ENCODE measurements at places on chromosomes 2 and 18.

DNA sequence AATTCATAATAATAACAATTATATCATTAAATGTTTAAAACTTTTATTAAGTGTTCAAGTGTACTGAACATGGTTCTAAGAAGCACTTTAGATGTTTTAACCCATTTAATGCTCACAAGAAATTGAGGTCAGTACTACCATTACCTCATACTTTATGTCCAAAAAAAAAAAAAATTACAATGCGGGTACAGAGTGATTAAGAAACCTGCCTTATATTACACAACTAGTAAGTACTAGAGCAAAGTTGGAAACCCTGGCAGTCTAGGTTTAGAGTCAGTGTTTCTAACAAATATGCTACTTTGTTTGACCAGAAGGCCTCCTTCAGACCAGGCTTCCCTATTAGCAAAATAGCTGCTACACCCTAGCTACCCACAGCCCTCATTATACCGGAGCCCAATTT, 28.5 kb downstream of the PLEKHM3 start:
- no peak for DNase-seq

DNA sequence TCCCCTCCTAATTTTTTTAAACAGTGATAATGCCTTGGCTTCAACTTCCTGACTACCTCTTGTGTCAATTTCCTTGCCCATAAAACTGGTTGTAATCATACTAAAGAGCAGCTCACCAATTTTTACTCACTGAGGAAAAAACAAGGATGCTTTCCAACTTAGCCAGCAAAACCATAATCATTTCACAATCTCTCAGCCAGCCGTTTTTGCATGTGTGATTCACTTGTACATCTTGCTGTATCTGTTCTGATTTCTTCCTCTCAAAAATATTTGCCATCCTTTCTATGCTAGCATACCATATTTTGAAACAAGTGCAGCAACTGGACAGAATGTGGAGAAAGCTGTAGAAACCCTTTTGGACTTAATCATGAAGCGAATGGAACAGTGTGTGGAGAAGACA, 60.7 kb downstream of the RAB27B start:
- DNase-seq: no peak

GRCh38 chr2:209917154-209917771, 85.2 kb upstream of the RPE start:
- DNase-seq: no peak

DNA sequence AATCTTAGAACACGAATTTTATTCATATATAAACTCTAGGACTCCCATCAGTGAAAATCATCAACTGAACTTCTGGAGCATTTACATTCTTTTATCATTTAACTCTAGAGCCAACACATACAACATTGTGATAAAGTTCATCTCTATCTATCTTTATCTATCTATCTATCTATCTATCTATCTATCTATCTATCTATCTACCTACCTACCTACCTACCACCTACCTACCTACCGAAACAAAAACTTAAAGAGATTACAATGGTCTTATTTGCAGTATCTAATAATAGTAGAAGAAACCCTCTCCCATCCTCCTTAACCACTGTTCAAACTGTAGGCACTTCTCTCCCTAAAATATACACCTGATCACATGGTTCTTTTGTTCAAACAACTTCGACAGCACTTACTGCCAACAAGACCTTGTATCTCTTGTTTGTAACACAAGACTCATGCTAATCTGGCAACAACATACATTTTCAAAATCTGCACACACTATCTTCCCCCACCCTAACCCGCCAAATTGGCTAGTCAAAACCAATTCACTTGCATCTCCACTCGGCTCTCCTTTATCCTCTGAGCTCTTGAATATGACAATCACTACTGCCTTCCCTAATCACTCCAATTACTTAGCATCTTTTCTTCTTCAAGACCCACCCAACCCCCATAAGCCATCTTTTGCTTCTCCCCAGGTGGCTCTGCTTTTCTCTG, 69.0 kb downstream of the GORASP2 start:
- DNase-seq: no peak

DNA sequence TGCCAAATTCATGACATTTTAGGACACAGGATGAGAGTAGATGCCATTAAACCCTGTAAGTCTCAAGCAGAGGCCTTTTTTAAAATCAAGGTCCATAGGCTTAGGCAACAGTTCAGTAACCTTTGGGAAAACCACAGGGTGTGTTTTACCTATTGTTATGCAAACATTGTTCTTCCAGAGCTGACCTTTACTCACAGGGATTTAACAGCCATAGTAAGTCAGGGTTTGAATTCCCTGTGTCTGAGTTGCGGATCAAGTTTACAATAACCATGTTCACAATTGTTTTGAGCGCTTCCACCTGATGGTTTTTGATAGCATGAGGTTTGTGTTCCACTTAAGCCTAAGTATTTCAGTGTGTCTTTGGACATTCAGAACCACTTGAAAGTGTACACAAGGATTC, 160.1 kb upstream of the BOD1L2 start:
- no peak for DNase-seq

DNA sequence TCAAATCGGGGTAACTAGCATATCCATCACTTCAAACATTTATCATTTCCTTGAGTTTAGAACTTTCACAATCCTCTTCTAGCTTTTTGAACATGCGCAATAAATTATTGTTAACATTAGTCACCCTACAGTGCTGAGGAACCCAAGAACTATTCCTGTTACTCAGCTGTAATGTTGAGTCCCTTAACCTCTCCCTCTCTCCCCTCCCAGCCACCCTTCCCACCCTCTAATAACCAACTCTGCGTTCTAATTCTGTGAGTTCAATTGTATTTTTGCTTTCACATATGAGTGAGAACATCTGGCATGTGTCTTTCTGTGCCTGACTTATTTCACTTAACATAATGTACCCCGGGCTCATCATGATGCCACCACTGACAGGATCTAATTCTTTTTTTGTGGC, 78.6 kb upstream of the RANBP2 start:
- no peak for DNase-seq

GRCh38 chr2:235689427-235689853, 195.6 kb downstream of the AGAP1 start:
- no peak for DNase-seq

GRCh38 chr2:11976073-11976472, 229.6 kb downstream of the LPIN1 start:
- no peak for DNase-seq

DNA sequence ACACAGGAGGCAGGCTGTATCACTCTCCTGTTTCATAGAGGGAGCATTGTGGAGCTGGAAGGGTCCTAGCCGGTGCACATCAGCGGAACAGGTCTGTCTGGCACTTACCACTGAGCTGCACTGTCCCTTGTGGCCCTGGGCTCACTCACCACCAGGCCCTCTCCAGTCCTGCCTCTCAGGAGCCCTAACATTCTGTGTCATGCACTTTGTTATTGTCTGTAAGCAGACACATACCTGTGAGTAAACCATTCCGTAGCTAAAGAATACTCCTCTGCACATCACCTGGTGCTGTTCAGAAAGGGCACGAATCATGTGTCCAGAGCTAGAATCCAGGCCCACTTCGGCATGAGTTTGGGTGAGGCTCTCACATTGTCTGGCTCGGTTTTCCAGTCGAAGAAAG, 93.6 kb downstream of the CRIM1 start:
- DNase-seq: no peak

DNA sequence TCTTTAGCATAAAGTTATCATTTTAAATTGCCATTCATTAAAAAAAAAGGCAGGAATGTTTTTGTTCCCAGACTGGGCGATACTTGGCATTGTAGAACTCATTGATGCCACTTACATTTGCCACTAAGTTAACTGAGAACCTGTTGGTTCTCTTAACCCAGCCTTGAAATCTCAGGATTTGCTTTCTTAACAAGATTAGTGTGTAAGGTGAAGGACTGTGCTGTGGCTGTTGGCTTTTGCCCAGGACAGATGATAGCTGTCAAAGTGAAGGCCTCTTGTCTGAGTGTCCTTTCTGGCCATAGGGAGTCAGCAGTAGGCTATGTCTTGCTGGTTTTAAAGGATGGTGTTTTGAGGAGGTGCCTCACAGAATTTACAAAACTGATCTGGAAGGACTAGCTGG, 2.6 kb downstream of the DPYSL5 start:
- no peak for DNase-seq

DNA sequence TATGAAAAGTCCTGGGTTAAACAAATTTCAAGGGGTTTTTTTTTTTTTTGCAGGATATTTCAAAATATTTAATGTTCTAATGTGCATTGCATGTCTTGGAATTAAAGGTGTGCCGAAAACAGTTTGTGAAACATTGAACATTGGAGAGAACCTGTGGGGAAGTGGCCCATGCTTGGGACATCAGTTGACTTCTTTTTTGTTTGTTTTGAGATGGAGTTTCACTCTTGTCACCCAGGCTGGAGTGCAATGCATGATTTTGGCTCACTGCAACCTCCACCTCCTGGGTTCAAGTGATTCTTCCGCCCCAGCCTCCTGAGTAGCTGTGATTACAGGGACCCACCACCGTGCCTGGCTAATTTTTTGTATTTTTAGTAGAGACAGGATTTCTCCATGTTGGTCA, 71.0 kb upstream of the RAPH1 start:
- DNase-seq: no peak

DNA sequence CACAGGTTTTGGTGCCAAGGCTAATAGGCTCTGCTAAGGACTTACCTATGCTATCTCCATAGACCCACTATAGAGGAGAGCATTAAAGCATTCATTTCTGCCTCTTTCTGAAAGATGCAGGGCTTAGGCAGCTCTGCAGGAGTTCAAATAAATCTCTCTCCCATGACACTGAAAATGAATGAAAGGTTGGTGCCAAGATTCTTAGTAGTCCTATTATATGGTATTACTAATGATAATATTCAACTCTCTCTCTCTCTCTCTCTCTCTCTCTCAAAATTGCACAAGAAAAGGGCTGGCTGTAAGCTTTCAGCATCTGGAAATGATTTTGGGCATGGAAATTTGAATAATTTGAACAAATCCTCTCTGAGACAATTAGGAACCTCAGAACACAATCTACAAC, 433.7 kb downstream of the MBD2 start:
- DNase-seq: no peak

GRCh38 chr18:59393381-59393780, 34.3 kb upstream of the LMAN1 start:
- no peak for DNase-seq

- no peak for DNase-seq
These were observed 377.1 kb upstream of the MEIS1 start for GRCh38 chr2:66057844-66058243.

DNA sequence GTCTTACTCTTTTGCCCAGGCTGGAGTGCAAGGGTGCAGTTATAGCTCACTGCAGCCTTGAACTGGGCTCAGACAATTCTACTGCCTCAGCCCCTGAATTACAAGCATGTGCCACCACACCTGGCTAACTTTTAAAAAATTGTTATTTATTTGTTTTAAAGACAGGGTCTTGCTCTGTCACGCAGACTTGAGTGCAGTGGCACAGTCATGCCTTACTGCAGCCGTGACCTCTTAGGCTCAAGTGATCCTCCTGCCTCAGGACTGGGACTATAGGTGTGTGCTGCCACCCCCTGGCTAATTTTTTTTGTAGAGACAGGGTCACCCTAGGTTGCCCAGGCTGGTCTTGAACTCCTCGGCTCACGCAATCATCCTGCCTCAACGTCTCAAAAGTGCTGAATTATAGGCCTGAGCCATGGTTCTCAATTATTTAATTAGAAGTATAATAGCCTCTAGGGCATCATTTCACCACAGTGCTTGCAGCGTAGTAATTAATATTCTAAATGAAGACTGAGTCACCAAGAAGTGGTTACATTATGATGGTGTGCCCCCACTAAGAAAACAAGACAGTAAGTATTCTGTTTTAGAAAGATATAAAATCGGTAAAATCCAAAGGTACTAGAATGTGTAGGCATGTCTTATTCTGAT, 69.6 kb downstream of the EML4 start:
- no peak for DNase-seq

- DNase-seq: no peak
These were observed 19.9 kb upstream of the CNOT11 start for GRCh38 chr2:101232770-101233169.

DNA sequence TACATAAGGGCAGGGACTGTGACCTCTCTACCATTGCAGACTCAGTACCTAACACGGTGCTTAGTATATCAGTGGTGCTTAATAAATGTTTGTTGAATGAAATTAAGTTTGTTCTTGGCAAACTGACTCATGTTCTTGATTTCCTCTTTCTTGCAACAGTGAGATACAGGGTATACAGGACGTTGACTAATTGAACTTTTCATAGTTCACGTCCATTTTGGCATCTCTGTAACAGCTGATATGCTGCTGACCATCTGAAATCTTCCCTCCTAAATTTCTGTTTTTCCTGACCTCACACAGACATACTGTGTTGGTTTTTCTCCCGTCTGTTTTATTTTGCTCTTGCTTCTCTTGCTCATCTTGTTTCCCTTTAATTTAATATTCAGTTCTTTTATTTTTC, 44.2 kb downstream of the LHCGR start:
- DNase-seq: no peak

DNA sequence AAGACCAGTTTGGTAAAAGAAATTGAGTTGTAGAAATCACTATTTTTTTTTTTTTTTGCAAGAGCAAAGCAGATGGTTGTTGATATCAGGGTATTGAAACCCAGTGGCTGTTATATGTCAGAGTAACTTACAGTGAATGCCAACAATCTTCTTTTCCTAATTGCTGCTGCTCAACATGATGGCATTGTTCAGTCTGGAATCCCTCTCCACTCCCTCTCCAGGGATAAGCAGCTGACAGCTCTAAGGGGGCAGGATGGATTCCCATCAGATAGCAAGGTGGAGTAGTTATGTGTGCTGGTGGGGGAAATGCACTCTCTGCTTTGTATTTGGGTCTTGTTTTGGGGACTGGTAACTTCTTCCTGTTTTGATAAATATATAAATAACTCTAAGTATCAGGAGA, 200.0 kb downstream of the PIK3C3 start:
- DNase-seq: no peak

GRCh38 chr2:9939587-9940485, 11.7 kb upstream of the GRHL1 start:
- DNase-seq: no peak

DNA sequence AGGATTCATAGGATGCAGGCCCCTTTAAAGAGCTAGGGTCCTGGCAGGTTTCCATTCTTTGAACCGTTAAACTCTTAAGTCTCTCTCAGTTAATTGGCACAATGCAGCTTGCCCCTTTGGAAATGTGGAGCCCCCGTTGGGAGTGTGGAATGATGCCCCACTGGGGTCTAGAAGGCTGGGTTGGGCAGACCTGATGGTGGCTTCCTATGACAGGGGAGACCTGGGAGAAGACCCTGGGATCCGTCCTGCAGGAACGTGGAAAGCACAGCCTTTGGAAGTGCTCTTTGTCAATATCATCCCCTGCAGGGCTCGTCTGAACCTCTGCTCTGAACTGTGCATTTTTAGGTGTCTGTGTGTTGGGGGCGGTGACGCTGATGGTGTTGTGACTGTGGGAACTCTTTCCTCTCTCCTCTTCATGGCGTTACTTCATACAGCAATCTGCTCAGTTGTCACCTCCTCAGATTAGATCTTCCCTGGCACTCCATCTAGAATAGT, 190.6 kb downstream of the MYCN start:
- DNase-seq: no peak

GRCh38 chr2:219912491-219912921, 285.1 kb downstream of the SLC4A3 start:
- no peak for DNase-seq

GRCh38 chr18:27276886-27277285, 91.8 kb upstream of the CHST9 start:
- DNase-seq: no peak

Measured in T-cell (primary cell).